ENCODE measurements at places on chromosomes 3 and 15.

DNA sequence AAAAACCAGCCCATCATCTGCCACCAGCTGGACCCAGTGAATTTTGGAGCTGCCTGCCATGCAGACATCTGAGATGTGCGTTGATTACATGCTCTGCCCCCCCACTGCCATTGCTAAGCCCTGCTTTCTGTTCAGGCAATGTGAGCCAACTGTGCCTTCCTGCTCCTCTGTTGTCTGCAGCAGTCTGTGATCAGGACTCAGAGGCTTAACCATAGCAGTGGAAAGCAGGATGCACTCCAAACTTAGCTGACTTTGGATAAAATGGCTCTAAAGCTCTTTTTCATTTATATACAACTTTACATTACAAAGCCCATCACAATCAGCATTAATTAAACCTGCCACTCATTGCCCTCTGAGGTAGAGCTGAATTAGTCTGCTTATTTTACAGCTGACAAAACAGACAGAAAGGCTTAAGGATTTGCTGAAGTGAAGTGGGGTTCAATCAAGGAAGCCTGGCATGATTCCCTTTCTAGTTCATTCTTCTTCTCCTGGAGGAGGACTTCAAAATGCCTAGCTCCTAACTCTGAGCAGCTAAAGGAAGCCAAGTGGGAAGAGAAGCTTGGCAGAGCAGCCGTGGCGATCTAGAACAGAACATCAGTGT, 15.7 kb upstream of the RPS27L start:
- DNase-seq = no peak

DNA sequence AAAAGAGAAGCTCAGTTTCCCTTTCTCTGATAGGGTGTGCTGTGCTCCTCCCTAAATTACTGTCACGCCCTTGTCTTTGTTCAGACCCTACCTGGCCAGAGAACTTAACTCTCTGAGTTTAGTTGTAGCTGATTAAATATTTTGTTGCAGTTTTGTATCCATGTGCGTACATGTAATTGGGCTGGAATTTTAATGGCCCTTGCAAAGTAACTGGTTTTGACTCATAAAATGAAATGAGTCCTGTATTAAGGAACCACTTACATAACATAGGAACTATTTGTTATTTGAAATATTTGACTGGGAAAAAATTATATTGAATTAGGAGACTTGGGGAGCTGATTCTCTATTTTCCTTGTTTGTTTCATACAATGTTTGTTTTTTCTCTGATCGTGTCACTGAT, 80.2 kb downstream of the LRRK1 start:
- no peak for DNase-seq

- no peak for DNase-seq
These were observed 29.0 kb downstream of the RBPMS2 start for GRCh38 chr15:64746356-64746755.

DNA sequence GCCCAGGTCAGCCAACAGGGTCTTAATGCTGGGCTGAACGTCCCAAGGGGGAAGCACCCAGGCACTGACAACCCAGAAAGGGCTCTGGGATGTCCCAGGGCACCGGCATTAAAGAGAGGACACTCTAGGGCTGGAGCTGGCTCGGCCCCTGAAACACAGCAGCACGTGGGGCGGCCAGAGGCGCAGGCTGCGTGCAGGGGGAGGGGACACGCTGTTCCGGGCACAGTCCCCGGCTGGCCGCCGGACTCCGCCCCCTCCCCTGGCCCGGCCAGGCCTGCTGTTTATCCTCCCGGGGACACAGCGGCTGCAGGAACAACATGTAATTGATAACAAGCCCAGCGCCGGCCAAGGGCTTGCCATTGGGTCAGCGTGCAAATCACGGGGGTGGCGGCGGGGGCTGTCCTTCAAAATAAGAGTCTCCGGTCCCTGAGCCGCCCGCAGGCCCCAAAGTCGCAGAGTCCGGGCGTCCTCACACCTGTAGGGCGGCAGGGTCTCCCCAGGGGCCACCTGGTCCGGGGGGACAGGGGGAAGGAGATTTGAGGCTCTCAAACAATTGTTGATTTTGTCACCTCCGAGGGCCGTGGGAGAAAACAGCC, 1.3 kb downstream of the KLF15 start:
- peak; percentile 98 for DNase-seq

DNA sequence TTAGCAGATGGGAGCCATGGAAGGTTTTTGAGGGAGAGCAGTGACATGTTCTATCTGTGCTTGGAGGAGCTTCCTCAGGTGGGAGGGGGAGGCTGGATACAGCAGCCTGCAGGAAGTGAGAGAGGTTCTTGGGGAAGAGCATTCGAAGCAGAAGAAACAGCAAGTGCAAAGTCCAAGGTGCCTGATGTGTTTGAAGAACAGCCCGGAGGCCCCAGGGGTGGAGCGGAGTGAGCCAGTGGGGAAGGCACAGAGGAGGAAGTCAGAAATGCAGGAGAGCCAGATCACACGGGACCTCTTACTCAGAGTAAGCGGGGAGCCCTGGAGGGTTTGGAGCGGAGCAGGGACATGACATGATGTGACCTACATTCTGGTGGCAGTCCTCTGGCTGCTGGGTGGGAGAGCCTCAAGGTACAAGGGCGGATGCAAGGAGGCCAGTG, 10.8 kb downstream of the ITGA11 start:
- DNase-seq = no peak

- DNase-seq = no peak
These were observed 170.4 kb downstream of the KLHL25 start for GRCh38 chr15:85624291-85624801.

DNA sequence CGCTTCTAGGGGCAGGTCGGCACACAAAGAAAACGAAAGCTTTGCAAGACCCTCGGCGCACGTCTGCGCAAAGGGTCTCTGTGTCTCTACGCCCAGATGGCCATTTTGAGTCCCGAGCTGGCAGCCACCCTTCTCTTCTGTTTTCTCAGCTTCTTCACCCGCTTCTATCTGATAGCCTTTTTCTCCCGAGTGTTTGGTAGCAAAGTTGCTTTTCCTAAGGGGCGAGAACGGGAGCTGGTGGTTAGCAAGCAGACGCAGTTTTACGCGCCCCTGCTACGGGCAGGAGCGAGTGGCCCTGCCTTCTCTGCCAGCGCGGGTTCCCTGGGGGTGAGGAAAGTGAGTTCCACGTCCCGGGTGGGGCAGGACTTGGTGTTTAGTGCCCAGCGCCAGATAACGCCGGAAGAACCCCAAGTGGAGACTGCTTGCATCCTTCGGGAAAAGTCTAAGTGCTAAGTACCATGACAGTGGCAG, 2.9 kb upstream of the MKRN2 start:
- DNase-seq = no peak

- no peak for DNase-seq
These were observed 622.2 kb downstream of the ZPLD1 start for GRCh38 chr3:103057003-103057402.

- no peak for DNase-seq
These were observed 39.3 kb downstream of the TRAK1 start for GRCh38 chr3:42130329-42131070.

Data from cardiac muscle cell (in vitro differentiated cells and primary cell).